Urothelium cell line (cell line): ENCODE measurements at places on chromosomes 3 and 15.
A peak's percentile ranks its signal among the peaks of the same experiment; 100 is the strongest.

- no peak for DNase-seq
These were observed 85.1 kb downstream of the STAG1 start for GRCh38 chr3:136667081-136667480.

GRCh38 chr3:172199850-172200369, 160.5 kb downstream of the FNDC3B start:
- no peak for DNase-seq

DNA sequence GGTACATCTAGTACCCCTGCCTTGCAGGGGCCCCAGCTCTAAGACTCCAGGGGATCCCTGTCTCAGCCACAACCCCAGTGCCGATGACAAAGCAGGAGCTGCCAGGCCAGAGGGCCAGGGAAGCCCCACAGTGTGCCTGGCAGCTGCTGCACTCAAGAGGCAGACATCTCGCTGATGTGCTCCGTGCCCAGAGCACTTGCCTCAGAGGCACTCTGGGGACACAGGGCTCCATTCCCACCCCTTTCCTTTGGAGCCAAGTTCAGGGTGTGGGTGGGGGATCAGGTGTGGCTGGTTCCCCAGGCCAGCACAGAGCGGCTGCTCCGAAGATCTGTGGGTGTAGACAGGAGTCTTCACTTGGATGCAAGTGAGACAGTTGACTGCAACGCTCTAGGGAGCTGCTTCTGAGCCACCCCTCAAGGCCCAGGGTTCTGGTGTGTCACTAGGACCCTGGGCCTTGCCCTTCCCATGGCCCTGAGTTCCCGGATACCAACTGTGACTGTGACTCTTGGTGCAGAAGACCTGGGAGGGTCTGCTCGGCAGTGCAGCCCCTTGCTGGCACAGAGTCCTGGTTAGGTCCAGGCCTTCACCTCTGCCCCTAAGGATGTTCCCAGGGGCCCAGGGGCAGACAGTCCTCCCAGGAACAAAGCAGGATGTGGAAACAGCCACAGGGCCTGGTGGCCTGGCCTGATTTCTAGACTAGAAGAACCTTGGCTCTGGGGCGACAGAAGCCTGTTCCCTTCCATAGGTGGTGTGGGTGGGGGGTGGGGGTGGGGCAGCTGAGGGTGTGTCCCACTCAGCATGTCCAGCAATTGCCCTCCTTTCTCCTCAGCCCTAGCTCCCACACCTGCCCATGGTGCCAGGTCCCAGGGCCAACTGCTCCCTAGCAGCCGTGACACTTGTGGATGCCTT, 2.5 kb downstream of the NT5DC2 start:
- DNase-seq: no peak

- DNase-seq: no peak
These were observed 406.8 kb upstream of the CBLB start for GRCh38 chr3:106275592-106275991.

DNA sequence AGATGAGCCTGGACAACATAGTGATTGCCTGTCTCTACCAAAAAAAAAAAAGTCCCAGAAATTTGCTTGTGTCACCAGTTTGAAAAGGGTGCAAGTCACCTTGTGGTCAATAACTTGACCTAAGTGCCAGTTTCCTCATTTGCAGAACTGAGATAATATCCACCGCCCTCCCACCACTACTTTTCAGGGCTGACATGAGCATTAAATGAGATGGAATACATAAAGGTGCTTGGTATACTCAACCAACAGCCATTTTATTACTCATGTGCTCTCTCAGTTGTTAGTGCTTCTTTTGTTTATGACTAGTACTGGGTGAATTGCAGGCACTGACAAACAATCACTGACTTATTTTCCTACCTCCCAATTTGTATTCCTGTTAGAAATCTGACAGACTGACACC, 340.5 kb upstream of the SATB1 start:
- no peak for DNase-seq

DNA sequence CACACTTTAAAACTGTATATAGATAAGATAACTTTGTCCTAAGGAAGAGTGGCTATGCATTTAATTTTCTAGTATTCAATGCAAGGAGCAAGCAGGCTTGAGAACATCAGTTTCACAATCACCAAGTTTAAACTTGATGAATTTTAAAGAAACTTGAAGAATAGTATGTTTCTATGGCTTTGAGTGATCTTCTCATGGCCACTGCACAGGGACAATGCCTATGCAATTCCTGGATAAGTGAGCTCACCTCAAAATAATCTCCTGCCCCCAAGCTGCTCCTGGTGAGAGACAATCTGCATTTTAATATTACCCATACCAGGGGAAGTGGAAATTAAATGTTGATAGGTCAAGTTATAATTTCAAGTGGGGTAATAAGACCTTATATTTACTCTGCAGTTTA, 376.6 kb upstream of the CBLB start:
- no peak for DNase-seq

GRCh38 chr3:151403246-151403645, 18.7 kb upstream of the P2RY12 start:
- no peak for DNase-seq

- DNase-seq: no peak
These were observed 2.7 kb downstream of the MAP6D1 start for GRCh38 chr3:183822631-183823030.

DNA sequence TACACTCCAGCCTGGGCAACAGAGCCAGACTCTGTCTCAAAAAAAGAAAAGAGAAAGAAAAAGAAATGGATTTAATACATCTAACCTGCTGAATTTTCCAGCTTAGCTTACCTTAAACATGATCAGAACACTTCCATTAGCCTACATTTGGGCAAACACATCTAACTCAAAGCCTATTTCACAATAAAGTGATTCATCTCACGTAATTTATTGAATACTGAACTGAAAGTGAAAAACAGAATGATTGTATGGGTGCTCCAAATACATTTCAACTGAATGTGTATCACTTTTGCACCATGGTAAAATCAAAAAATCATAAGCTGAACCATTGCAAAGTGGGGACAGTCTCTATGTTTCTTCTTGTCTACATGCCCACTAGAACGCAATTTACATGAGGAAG, 9.0 kb downstream of the PIK3R4 start:
- DNase-seq: no peak

DNA sequence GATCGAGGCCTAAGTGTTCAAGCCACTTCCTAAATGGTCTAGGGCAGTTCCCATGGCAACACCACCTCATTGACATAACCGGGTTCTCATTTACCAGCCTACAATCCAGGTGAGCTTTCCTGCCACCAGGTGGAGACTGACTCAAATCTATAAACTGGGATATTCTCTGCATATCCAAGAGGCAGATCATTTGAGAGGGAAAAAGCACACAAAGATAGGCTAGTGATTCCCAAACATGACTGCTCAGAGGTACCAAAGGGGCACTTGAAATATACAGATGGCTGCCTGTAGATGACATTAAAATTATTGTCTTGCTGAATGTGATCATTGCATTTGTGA, 141.3 kb upstream of the PROK2 start:
- peak; percentile 53 for DNase-seq

DNA sequence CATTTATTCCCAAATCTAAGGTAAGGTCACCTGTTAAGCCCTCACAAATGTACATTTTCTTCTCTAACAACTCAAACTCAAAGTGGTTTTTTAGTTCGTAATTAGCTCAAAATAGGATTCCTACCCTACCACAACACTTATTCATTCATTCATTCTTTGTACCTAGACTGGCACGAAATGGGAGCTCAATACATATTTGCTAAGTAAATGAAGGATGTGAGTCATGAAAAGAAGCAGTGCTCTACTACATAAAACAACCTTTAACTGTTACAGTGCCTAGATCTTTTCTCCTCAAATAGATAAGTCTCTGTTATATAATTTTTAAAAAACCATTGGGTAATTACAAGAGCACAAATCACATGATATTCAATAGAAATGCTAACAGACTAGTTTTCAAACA, 13.1 kb downstream of the RSL24D1 start:
- no peak for DNase-seq

DNA sequence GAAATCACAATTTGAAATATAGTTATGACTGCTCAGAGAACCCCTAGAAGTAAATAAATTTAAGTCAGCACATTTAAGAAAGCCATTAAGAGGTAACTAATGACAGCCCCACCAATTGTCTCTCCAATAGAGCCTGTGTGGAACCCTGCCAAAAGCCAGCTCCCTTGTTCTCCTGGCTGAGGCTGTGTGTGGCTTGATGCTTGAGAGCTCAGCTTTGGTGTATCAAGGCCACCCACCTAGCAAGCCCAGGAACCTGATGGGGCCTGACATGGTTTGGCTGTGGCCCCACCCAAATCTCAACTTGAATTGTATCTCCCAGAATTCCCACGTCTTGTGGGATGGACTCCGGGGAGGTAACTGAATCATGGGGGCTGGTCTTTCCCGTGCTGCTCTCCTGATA, 106.9 kb downstream of the LRRN1 start:
- DNase-seq: no peak

GRCh38 chr3:15333099-15333955, 941 bp upstream of the SH3BP5 start:
- DNase-seq: no peak

DNA sequence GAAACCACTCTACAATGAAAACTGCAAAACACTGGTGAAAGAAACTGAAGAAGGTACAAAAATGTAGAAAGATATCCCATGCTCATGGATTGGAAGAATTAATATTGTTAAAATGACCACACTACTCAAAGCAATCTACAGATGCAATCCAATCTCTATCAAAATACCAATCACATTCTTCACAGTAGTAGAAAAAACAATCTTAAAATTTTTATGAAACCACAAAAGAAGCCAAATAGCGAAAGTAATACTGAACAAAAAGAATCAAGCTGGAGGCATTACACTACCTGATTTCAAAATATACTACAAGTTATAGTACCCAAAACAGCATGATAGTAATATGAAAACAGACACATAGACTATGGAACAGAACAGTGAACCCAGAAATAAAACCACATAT, 36.9 kb downstream of the TXNRD3 start:
- DNase-seq: no peak

DNA sequence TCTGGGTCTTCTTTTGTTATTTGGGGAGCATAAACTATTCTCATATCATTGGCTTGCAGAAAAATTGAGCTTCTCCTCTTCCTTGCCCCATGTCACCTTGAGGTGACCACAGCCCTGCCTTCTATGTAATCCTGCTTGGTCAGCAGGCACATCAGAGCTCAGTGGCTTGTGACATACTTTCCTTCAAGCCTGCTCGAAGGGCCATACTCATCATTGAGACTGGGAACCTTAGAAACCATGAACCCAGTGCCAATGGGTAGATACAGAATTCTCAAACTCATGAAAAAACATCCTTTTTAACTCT, 3.7 kb upstream of the CCR2 start:
- DNase-seq: no peak

DNA sequence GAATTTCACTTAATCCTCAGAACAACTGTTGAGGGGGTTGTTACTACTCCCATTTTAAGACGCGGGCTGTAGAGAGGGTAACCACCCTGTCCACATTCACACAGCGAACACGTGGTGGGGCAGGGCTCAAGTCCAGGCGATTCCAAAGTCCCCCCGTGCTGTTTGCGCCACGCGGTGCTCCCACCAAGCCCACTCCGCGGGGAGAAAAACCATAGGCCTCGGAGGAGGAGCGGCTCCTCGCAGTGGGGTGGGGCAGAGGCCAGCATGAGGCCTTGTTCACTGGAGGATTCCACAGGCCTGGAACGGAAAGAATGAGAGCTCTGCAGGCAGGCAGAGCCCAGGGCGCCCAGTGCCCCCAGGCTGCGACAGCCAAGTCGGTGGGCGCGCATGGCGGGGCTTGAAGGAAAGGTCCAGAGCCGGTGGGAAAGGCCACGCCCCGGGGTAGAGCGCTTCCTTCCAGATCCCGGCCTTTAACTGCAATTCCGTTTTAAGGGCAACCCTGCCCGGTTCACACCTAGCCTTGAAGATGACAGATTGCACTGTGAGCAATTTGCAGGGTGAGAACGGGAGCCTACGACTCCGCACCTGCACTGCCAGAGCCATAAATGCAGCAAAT, 161.8 kb upstream of the TBL1XR1 start:
- peak; percentile 40 for DNase-seq

- DNase-seq: no peak
These were observed 7.7 kb downstream of the CXCR6 start for GRCh38 chr3:45950686-45951600.

GRCh38 chr15:74613953-74614743, 1.5 kb upstream of the CLK3 start:
- peak; percentile 93 for DNase-seq

- peak; percentile 56 for DNase-seq
These were observed 469 bp downstream of the MAP6D1 start for GRCh38 chr3:183824761-183825455.

- DNase-seq: no peak
These were observed 12.9 kb upstream of the TMEM41A start for GRCh38 chr3:185511711-185512110.

GRCh38 chr3:106756901-106757300, 620.3 kb upstream of the CCDC54 start:
- no peak for DNase-seq

DNA sequence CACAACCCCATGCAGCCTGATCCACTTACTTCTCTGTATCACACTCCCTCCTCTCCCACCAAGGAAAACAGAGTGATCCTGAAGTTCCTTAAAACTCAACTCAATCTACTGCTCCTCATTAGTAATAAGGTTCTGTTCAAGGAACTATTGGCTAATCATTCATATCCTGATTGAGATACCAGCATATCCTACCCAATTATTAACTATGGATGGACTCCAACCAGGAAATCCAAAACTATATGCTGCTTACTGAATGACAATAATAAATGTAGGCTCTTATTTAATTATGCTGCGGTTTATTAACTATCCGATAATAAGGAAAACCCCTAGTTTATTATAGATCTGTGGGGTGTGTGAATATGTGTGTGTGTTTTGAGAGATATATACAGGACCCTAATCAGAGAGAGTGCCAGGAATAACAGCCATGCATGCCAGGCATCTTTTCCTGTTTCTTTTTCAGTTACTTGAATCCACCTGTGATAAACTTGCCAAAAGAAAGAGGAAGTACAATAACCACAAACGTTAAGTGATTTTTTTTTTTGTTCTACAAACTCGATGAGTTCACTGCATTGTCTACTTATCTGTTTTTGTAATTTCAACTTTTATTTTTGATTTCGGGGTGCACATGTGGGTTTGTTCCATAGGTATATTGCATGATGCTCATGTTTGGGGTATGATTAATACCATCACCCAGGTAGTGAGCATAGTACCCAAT, 1031.7 kb upstream of the CFAP20DC start:
- no peak for DNase-seq

- no peak for DNase-seq
These were observed 539 bp upstream of the MGLL start for GRCh38 chr3:127822682-127823425.

DNA sequence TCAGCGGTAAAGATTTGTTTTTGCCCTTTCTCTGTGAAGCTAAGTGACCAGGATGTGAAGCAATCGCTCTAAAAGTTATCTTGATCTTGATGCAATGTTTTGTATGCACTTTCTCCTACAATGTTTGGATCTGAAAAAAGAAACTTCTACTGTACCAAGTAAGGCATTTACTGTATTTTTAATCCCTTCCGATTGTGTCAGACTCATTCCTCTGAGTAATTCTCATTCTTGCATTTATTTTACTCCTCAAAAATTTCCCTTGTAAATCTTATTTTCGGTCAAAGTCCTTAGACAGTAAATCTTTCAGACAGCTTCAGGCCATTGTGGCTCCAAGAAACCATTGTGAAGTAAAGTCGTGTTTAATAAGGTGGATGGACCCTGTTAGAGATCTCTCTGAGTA, 141.9 kb downstream of the TP63 start:
- no peak for DNase-seq
